ENCODE measurements at places on chromosomes 7 and 10.

GRCh38 chr10:124743191-124744101 is 732 bp downstream of the FAM53B start:
- DNase-seq: no peak

DNA sequence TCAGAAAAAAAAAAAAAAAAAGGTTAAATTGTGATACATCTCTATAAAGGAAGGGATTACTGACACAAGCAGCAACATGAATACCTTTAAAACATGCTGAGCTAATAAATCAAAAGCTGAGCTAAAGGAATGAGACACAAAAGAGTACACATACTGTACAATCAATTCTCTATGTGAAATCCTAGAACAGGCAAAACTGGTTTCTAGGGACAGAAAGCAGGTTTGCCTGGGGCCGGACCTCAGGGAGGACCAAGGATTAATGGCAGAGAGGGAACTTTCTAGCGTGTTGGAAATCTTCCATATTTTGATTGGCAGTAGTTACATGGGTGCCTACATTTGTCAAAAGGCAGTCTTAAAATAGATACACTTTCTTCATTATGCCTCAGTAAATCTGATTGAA is 52.5 kb downstream of the KLRG2 start:
- no peak for DNase-seq

DNA sequence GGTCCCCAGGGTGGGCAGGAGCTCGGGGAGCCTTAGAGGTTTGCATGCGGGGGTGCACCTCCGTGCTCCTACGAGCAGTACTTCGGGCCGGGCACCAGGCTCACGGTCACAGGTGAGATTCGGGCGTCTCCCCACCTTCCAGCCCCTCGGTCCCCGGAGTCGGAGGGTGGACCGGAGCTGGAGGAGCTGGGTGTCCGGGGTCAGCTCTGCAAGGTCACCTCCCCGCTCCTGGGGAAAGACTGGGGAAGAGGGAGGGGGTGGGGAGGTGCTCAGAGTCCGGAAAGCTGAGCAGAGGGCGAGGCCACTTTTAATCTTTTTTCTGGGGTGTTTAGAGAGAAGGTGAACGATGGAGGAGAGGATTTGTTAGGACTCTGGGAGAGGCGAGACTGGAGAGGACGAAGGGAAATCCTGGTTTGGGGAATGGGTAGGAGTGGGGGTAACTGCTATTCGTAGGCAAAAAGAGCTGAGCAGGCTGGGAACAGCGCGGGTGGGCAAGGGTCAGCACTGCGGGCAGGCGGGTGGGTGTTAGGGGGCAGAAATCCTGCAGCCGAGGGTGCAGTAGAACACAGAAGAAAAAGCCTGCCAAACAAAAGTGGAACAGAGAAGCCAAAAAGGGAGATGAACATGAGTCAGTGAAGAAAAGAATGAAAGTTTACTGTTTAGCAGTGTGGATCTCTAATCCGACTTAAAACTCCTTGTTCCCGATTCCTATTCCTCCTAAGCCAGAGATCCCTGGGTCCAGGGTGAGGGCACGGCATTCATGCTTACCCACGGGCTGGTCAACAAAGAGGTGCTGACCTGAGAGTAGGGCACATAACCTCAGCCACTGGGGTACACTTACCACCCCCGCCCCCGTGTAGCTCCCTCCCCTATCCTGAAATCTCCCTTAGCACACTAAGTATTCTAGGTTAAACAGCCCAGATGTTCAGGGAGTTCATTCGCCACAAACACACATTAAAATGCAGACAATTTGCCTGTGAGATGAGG is 26.9 kb downstream of the PRSS2 start:
- DNase-seq: no peak

- no peak for DNase-seq
Observed at GRCh38 chr10:43411536-43411935, 2.5 kb upstream of the HNRNPF start.

- no peak for DNase-seq
Observed at GRCh38 chr7:131254211-131254610, 73.5 kb upstream of the MKLN1 start.
